Ascending aorta (tissue), 2 donors: ENCODE measurements at places on chromosomes 4 and X.

GRCh38 chrX:101491943-101492342 is 6.7 kb downstream of the ARMCX4 start:
- no peak for DNase-seq
- H3K27ac ChIP-seq: no peak overlapping the region
- H3K4me3 ChIP-seq: no peak overlapping the region
- no peaks in the 10 kb centered on the region for H3K4me1 ChIP-seq
- H3K36me3 ChIP-seq: no peaks in the 10 kb centered on the region
- H3K27me3 ChIP-seq: no peaks in the 10 kb centered on the region

GRCh38 chr4:67988991-67989390 is 25.7 kb upstream of the TMPRSS11A start:
- H3K4me3 ChIP-seq: no peak overlapping the region
- DNase-seq: no peak
- H3K4me1 ChIP-seq: no peaks in the 10 kb centered on the region
- H3K27ac ChIP-seq: no peak overlapping the region

- H3K4me3 ChIP-seq: peak overlapping the region; percentile 1
- H3K27me3 ChIP-seq: no peaks in the 10 kb centered on the region
- H3K4me1 ChIP-seq: peaks cover 8% of the 10 kb centered on the region
- no peak for DNase-seq
- H3K36me3 ChIP-seq: no peaks in the 10 kb centered on the region
- H3K27ac ChIP-seq: peak overlapping the region; percentile 64
These were observed 325.2 kb downstream of the CAMK2D start for GRCh38 chr4:113436360-113436759.

DNA sequence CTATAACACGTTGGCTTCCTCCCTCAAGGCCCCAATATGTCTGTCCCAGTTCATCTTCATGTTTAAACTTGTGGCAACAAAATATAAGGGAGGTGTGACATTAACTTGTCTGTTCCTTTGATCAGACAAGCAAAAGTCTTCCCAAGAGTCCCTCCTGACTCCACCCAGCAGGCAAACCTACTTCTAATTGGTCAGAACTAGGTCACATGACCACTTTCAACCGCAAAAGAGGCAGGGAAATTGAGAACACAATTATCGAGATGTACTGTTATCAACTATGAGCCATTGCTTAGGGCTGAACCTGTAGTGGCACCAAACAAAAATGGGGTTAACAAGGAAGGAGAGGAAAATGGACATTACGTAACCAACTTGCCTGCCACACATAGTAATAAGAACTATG is 246.8 kb upstream of the TET2 start:
- H3K27ac ChIP-seq: no peak overlapping the region
- no peaks in the 10 kb centered on the region for H3K36me3 ChIP-seq
- H3K4me3 ChIP-seq: no peak overlapping the region
- H3K27me3 ChIP-seq: no peaks in the 10 kb centered on the region
- no peaks in the 10 kb centered on the region for H3K4me1 ChIP-seq

GRCh38 chrX:133090236-133090809 is 6.6 kb downstream of the USP26 start:
- H3K36me3 ChIP-seq: no peaks in the 10 kb centered on the region
- no peaks in the 10 kb centered on the region for H3K4me1 ChIP-seq
- H3K4me3 ChIP-seq: no peak overlapping the region
- H3K27me3 ChIP-seq: no peaks in the 10 kb centered on the region

DNA sequence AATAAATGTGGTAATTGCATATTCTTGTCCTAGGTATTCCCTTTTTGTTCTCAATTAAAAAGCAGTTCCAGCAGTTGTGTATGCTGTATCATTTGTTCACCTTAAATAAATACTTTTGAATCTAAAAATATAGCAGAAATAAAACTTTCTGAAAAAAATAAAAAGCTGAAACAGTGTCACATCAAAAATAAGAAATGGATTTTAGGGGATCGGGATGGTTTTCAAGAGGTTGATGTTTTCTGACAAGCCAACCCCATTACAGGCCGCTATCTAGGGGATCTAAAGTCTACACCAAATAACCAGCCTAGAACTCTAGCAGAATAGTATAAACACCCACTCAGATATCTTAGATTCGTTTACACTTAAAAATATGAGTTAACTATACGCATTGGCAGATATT is 95.4 kb upstream of the MAML3 start:
- DNase-seq: no peak
- H3K4me3 ChIP-seq: no peak overlapping the region
- H3K36me3 ChIP-seq: no peaks in the 10 kb centered on the region
- H3K27me3 ChIP-seq: no peaks in the 10 kb centered on the region
- no peak overlapping the region for H3K27ac ChIP-seq

- no peaks in the 10 kb centered on the region for H3K4me1 ChIP-seq
- no peaks in the 10 kb centered on the region for H3K36me3 ChIP-seq
- DNase-seq: no peak
- H3K27ac ChIP-seq: no peak overlapping the region
- H3K27me3 ChIP-seq: no peaks in the 10 kb centered on the region
These were observed 27.8 kb downstream of the FAM184B start for GRCh38 chr4:17753646-17754045.

GRCh38 chr4:108094131-108094530 is 74.6 kb downstream of the LEF1 start:
- H3K27ac ChIP-seq: no peak overlapping the region
- H3K36me3 ChIP-seq: no peaks in the 10 kb centered on the region
- H3K27me3 ChIP-seq: no peaks in the 10 kb centered on the region
- no peaks in the 10 kb centered on the region for H3K4me1 ChIP-seq

DNA sequence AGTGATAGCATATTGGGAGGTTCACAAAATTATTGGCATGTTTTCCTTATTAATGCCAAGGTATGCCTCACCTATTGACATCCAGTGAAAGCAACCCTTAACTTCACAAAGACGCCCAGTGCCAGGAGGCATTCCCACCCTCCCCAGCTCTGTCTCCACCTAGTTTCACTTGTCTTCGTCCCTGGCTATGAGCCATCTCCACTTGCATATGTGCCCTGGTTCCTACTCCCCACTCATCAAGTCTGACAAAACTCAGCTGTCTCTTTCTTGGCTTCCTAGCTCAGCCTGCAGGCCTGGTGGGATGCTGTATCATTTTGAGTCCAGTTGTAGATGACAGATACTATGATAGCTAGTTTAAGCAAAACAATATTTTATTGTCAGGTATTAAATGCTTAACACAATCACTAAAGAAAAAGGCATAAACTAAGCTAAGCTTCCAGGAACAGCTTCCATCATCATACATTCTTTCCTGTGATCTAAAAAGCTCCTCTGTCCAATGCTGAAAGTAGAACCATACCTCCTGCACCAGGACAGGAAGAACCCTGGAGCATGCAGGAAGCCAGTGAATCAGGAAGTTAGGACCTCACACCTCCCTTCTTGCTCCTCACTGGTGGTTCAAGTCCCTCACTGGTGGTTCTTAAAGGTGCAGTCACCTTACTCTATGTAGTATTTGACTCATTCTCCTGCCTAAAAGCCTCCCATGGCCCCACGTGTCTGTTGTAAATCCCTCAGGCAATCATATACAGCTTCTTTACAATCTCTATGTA is 410.3 kb upstream of the RASGEF1B start:
- H3K27me3 ChIP-seq: no peaks in the 10 kb centered on the region
- H3K27ac ChIP-seq: no peak overlapping the region
- no peaks in the 10 kb centered on the region for H3K36me3 ChIP-seq
- no peak for DNase-seq
- H3K4me1 ChIP-seq: no peaks in the 10 kb centered on the region
- no peak overlapping the region for H3K4me3 ChIP-seq

GRCh38 chr4:81492606-81493230 is 21.0 kb upstream of the RASGEF1B start:
- H3K4me3 ChIP-seq: no peak overlapping the region
- no peaks in the 10 kb centered on the region for H3K4me1 ChIP-seq
- H3K27me3 ChIP-seq: no peaks in the 10 kb centered on the region
- no peak overlapping the region for H3K27ac ChIP-seq
- DNase-seq: no peak

DNA sequence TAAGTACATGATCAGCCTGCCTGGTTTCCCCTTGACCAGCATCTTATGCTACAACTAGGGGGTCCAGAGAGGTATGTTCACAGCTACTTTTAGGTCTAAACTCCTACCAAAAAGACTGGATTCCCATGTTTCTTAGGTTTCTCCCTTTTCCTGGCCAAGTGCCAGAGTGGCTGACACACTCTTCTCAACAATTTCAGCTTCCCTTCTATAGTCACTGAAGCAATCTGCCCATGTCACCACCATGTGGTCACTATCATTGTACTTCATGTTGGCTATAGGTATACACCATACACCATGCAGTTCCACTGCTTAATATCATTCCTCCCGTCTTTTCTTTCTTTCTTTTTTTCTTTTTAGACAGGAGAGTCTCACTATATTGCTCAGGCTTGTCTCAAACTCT is 66.9 kb downstream of the KLHL13 start:
- no peaks in the 10 kb centered on the region for H3K4me1 ChIP-seq
- no peaks in the 10 kb centered on the region for H3K27me3 ChIP-seq
- no peak overlapping the region for H3K27ac ChIP-seq
- no peak for DNase-seq
- H3K36me3 ChIP-seq: no peaks in the 10 kb centered on the region
- no peak overlapping the region for H3K4me3 ChIP-seq

GRCh38 chr4:185830263-185830994 is 18.4 kb upstream of the SORBS2 start:
- H3K4me3 ChIP-seq: no peak overlapping the region
- no peaks in the 10 kb centered on the region for H3K36me3 ChIP-seq
- peaks cover 3% of the 10 kb centered on the region for H3K4me1 ChIP-seq
- H3K27me3 ChIP-seq: no peaks in the 10 kb centered on the region
- H3K27ac ChIP-seq: no peak overlapping the region
- no peak for DNase-seq

DNA sequence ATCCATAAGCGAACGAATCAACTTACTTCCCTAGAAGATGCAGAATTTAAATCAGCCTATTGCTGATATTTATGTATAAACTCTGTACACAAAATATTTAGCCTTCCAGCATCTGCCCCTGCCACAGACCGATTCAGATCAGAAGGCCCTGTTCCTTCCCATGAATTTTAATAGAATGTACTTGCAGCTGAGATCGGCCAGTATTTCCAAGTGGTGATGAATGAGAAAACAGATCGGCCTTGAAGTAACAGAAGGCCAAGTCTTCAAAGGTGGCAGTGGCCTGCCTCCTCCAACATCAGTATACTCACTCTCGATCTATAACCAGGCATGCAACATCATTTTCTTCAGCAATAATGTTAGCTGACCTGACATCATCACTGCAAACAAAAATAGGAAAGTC is 66.4 kb downstream of the PRKG2 start:
- H3K27me3 ChIP-seq: no peaks in the 10 kb centered on the region
- no peak overlapping the region for H3K4me3 ChIP-seq
- DNase-seq: no peak

- H3K27me3 ChIP-seq: no peaks in the 10 kb centered on the region
- H3K4me3 ChIP-seq: peak overlapping the region; percentile 94
- peak overlapping the region; percentile 28 for H3K27ac ChIP-seq
- no peak for DNase-seq
- H3K4me1 ChIP-seq: no peaks in the 10 kb centered on the region
- no peaks in the 10 kb centered on the region for H3K36me3 ChIP-seq
These were observed 383 bp upstream of the TBC1D19 start for GRCh38 chr4:26583538-26583864.

- no peak for DNase-seq
- H3K36me3 ChIP-seq: no peaks in the 10 kb centered on the region
- H3K4me1 ChIP-seq: no peaks in the 10 kb centered on the region
These were observed 31.2 kb downstream of the PJA1 start for GRCh38 chrX:69133921-69134542.

DNA sequence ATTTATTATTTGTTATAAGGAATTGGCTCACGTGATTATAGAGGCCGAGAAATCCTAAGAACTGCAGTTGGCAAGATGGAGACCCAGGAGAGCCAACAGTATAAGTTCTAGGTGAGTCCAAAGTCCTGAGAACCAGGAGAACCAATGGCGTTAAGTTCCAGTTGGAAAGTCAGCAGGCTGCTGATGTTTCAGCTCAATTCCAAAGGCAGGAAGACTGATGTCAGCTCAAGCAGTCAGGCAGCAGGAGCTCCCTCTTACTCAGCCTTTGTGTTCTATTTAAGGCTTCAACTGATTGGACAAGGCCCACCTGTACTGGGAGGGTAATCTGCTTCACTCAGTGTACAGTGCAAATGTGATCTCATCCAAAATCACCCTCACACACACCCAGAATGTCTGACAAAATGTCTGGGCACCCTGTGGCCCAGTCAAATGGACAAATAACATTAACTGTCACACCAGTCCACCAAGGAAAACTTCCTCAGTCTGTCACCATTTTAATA is 30.8 kb upstream of the TBL1X start:
- no peaks in the 10 kb centered on the region for H3K36me3 ChIP-seq
- no peaks in the 10 kb centered on the region for H3K4me1 ChIP-seq
- no peaks in the 10 kb centered on the region for H3K27me3 ChIP-seq
- no peak overlapping the region for H3K27ac ChIP-seq
- DNase-seq: no peak

DNA sequence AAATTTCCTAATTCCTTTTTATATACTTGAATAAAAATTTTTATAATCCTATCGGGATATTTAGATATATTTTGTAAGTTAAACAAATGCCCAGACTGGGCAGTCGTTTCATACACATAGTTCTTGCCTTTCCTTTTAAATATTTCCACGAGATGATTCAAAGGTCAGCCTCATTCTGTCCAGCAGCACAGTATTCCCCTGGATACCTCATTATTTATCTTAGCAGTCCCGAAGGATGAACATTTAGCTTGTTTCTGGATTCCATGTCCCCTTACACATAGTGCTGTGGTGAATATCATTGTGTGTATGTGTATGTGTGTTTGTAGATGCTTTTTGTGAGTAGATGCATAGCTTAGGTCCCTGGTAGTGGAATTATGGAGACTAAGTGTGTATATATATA is 38.3 kb downstream of the RAPGEF2 start:
- no peak for DNase-seq
- no peak overlapping the region for H3K27ac ChIP-seq
- no peaks in the 10 kb centered on the region for H3K36me3 ChIP-seq
- H3K4me3 ChIP-seq: no peak overlapping the region
- H3K4me1 ChIP-seq: peaks cover 16% of the 10 kb centered on the region

GRCh38 chr4:101953949-101954348 is 163.4 kb downstream of the BANK1 start:
- no peaks in the 10 kb centered on the region for H3K4me1 ChIP-seq
- no peaks in the 10 kb centered on the region for H3K36me3 ChIP-seq
- no peaks in the 10 kb centered on the region for H3K27me3 ChIP-seq
- no peak overlapping the region for H3K27ac ChIP-seq
- no peak for DNase-seq

DNA sequence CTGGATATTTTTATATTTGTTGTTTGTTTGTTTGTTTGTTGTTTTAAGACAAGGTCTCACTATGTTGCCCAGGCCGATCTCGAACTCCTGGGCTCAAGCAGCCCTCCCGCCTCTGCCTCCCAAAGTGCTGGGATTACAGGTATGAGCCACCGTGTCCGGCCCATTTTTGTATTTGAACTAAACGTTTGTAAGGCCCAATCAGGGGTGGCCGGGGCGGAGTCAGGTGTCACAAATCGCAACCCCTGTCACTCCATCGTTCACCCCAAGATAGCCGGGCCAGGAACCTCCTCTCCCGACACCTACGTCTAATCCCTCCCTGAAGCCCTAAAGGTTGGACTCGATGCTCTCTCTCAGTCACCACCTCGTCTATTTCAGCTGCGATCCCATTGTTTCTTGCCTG is 722 bp upstream of the EFHC2 start:
- H3K27ac ChIP-seq: no peak overlapping the region
- H3K4me1 ChIP-seq: no peaks in the 10 kb centered on the region
- H3K36me3 ChIP-seq: no peaks in the 10 kb centered on the region

- no peaks in the 10 kb centered on the region for H3K36me3 ChIP-seq
- no peak overlapping the region for H3K4me3 ChIP-seq
- no peaks in the 10 kb centered on the region for H3K4me1 ChIP-seq
- H3K27me3 ChIP-seq: no peaks in the 10 kb centered on the region
- no peak overlapping the region for H3K27ac ChIP-seq
These were observed 145.1 kb downstream of the COL4A5 start for GRCh38 chrX:108584617-108585211.
